ENCODE measurements at places on chromosomes 6 and 20.
A peak's percentile ranks its signal among the peaks of the same experiment; 100 is the strongest.

- DNase-seq, result no peak
Observed at GRCh38 chr6:15503346-15503680, 159.5 kb downstream of the DTNBP1 start.

GRCh38 chr6:64330694-64331307 lies 695.2 kb downstream of the PHF3 start:
- peak; percentile 0 for DNase-seq

DNA sequence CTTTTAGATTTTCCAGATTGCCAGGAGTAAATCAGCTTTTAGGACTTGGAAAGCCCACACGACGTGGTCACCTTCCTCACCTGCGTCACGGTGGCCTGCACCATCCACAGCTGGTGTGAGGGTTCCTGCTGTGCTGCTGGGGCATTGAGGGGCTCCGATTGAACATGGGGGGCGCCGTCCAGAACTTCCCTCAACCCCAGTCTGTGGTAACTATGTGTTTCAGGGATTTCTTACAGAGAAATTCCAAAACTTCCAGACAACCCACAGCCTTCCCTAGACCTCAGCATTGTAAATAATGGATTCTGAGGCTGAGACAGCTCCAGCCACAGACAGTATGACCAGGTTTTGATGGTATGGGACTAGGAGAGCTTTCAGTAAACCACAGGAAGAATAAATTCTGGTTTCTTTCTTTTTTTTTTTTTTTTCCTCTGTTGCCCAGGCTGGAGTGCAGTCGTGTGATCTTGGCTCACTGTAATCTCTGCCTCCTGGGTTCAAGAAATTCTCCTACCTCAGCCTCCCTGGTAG lies 46.7 kb upstream of the IRF4 start:
- no peak for DNase-seq

DNA sequence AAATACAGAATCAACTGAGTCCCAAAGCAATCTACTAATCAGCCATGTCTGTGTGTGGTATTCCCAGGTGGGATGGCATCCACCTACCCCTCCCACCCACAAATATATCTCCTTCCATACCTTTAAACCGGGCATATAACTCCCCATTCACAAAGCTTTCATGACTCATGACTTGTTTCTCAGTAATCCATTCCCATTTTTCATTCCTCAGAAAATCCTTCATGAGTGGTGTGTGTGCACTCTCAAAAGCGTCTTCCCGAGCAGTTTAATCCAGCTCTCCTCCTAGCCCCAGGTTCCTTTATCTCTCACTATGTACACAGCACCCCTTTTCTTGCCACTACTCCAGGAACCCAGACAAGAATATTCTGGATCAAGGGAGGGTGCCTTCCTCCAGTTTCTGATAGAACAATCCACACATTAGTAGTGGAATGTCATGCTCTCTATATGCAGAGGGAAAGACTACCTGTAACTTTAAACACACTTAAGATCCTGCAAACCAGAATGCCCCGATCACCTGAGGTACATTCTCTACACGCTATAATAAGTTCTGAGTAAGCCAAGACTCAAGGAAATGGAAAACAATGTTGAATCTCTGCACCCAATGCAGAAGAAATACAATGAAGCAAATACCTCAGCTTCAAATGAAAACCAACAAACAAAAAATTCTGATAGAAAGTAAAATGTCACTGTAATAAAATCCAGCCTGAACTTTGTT lies 55.7 kb upstream of the IPCEF1 start:
- DNase-seq, result no peak

GRCh38 chr6:42313038-42313437 lies 95.4 kb upstream of the MRPS10 start:
- DNase-seq, result no peak

DNA sequence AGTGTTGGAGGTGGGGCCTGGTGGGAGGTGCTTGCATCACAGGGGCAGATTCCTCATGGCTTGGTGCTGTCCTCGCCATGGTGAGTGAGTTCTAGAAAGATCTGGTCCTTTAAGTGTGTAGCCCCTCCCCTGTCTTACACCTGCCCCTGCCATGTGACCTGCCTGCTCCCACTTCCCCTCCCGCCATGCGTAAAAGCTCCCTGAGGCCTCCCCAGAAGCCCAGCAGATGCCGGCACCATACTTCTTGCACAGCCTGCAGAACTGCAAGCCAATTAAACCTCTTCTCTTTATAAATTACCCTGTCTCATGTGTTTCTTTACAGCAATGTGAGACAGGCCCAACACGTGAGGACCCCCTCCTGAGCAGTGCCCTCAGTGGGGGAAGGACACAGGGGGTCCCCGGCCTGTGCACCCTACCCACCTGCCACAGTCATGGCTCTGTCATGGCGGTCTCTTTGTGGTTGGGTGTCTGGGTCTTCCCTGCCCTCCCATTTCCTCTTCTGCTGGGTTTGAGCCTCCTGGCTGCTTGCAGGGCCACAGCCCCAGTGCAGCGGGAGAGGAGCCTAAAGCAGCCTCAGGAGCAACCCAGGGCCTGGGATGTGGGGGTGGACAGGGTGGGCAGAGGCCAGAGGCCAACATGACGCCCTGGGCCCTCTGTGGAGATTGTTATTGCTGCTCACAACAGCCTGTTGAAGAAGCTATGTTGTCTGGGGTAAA lies 87.2 kb upstream of the QKI start:
- no peak for DNase-seq

DNA sequence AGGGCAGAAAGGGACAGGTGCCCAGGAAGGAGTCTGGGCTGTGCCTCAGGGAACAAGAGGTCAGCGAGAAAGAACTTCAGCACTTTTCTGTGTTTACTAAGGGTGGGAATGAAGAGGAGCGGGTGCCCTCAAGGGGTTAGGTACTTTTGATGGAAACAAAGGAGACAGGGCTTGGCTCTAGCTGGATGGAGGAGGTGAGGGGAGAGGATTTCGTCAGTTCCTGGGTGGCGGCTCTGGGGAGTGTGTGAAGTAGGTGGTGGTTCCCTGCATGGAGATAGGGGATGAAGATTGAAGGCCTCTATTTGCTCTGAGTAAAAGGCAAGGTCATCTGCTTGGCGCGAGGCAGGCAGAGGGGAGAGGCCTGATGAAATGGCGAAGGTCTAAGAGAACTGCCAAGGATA lies 40.0 kb upstream of the ANKRD60 start:
- no peak for DNase-seq
